ENCODE measurements at places on chromosomes 5 and 9.

- DNase-seq: no peak
Observed at GRCh38 chr9:22700171-22700570, 253.5 kb downstream of the DMRTA1 start.

- DNase-seq: no peak
Observed at GRCh38 chr5:138466125-138466899, 1.0 kb downstream of the EGR1 start.

DNA sequence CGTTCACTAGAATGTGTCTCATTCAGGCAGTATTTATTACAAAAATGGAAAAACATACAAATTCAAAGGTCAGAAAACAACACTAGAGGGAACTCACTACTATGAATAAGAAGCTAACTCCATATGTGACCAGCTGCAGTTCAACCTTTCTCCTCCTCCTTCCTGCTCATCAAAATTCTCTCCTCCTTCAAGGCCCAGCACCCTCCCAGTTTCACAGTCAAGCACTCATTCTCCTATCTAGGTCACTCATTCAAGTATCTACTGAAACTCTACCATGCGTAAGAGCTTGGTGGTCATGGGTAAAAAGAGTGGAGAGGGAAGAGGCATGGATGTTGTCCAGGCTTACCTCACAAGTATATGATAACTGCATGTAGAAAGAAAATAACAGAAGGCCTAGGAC is 27.7 kb downstream of the ECPAS start:
- DNase-seq: no peak

DNA sequence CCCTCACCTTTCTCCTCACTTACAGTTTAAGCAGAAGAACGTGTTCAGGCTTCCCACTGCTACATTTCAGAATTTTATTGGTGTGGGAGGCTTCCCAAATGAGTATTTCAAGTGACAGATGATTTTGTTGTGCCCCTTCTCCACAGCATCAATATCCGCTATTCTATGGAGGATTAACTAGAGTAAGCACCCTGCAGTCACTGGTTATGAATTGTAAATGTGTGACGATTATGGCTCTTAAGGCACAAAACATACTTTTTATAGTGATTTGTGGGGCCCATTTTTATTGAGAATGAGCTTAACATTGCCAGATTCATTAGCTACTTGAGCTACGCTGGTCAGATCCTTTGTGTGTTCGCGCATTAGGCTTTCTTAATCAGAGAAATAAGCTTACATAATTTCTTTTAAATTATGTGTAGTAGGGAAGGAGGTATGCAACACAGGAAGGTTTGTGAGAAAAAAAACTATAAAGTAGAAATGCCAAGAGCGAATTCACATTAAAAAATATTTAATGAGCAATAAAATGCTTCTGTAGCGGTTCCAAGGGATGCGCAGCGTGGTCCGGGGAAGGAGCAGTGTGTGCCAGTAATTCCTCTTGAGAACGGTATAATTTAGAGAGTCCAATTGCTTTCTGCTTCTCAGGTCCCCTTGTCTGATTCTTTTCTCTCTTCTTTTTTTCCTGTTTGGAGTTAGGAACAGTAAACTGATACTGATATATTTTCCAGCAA is 2380.4 kb downstream of the MAT2B start:
- DNase-seq: no peak

Measured in KBM-7 (cell line).